Activated CD4-positive, alpha-beta T cell treated with anti-CD3 and anti-CD28 coated beads, Interleukin-2, Interleukin-6, amounts not matched to agents 100 ng/mL and 50 ng/mL, durations not matched to agents 16 hours and 8 hours (primary cell): ENCODE measurements at places on chromosomes 12 and 14.

GRCh38 chr14:99947695-99948094 is 117.5 kb upstream of the EVL start:
- no peak for DNase-seq

- DNase-seq, result no peak
These were observed 17.1 kb downstream of the GSC start for GRCh38 chr14:94752591-94753436.

- no peak for DNase-seq
These were observed 8.8 kb upstream of the DCP1B start for GRCh38 chr12:2013086-2013485.

- no peak for DNase-seq
These were observed at the start of gene TMEM30B for GRCh38 chr14:61281186-61281947. Gene TMEM30B, minus strand, starts transcription at chr14:61281338. Its CDS starts 191 bp downstream, at chr14:61281147.

DNA sequence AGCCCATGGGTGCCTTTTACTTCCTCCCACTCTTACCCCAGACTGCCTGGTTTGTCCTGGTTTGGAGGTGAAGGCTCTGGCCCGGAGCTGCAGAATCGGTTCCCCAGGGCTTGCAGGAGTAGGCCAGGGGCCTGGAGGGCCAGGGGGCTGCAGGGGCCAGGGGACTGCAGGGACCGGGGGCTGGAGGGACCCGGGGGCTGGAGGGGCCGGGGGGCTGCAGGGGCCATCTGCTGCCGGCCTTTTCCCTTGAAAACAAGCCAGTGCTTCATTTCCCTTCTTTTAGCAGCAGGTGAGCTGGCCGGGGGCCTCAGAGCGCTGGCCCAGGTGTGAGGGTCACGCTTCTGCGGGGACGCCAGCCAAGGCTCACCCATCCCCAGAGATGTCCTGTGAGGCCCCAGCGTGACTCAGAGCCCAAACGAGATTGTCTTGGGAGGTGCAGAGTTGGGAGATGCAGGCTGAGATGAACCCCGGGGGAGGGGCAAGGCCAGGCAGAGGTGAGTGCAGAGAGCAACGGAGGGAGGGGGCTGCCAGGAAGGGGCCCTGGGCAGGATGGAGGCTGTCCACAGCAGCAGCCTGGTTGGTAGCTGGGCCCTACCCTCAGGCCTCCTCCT is 154.9 kb downstream of the KIF26A start:
- no peak for DNase-seq

DNA sequence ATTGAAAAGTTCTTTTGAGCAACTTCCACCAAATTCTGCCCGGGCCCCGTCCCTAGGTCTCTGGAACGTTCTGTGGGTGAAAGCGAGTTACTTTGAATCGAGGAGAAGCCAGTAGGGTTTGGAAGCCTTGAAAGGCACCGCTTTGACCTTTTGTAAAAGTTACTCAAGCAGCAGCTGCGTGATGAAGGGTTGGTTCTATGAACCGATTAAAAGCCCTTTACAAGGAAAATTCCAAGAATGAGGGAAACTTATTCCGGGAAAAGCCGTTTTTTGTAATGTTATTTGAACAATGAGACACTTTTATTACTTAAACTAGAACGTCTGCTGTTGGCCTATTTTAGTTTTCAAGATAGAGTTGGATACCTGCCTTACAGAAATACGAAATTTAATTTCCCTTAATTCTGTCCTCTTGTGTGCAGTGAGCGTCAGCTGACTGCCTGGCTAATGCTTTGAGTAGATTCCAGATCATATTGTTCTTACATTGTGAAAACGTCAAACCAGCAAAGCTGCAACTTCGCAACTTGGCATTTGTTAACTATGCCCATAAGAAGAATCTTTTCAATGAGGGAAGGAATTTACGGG is 906 bp downstream of the LARP4 start:
- DNase-seq, result peak; percentile 24
